ENCODE measurements at places on chromosomes 3 and 15.

- DNase-seq: peak; percentile 17
Observed at GRCh38 chr3:43647331-43648166, 25.7 kb upstream of the ANO10 start.

GRCh38 chr3:114569186-114569585 lies 275.4 kb downstream of the TIGIT start:
- DNase-seq: no peak

DNA sequence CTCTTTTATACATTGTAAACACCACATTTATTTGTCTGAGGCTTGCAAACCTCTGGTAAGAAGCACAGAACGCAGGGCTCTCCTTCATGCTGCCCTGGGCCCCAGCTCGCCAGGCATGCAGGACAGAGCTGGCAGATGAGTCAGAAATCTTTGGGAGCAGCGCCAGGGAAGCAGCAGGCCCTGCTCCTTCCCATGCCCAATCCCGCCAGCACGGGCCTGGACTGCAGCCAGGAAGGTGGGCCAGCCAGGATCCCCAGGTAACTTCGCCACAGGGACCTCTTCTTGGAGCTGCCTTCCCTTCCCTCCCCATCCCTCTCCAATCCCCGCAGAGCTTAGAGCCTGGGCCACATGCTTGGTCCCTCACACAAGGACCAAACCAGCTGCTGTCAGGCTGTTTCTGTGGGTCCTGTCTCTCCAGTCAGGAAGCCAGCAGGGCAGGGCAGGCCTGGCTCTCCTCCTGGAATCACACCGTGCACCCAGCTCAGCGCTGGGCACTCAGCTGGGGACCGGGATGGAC lies 8.8 kb downstream of the STOML1 start:
- no peak for DNase-seq

- no peak for DNase-seq
Observed at GRCh38 chr3:163328680-163329079, 1749.6 kb downstream of the SI start.

- DNase-seq: no peak
Observed at GRCh38 chr3:101050046-101050445, 56.8 kb upstream of the ABI3BP start.

- no peak for DNase-seq
Observed at GRCh38 chr15:73695773-73696640, 11.8 kb downstream of the CD276 start.

DNA sequence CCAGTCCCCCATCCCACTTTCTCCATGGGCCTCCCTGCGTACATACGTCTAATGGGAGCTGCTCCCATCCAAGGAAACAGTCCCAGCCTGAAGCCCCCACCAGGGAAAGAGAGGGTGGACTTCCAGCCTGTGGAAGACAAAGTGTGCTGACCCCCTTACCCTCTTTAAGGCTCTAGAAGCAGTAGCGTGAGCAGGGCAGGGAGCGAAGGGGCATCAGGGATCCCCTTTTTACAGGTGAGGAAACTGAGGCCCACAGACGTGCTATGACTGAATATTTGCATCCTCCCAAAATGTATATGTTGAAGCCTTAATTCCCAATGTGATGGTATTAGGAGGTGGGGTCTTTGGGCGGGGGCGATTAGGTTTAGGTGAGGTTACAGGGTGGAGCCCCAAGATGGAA lies 83.4 kb downstream of the TOP2B start:
- no peak for DNase-seq

DNA sequence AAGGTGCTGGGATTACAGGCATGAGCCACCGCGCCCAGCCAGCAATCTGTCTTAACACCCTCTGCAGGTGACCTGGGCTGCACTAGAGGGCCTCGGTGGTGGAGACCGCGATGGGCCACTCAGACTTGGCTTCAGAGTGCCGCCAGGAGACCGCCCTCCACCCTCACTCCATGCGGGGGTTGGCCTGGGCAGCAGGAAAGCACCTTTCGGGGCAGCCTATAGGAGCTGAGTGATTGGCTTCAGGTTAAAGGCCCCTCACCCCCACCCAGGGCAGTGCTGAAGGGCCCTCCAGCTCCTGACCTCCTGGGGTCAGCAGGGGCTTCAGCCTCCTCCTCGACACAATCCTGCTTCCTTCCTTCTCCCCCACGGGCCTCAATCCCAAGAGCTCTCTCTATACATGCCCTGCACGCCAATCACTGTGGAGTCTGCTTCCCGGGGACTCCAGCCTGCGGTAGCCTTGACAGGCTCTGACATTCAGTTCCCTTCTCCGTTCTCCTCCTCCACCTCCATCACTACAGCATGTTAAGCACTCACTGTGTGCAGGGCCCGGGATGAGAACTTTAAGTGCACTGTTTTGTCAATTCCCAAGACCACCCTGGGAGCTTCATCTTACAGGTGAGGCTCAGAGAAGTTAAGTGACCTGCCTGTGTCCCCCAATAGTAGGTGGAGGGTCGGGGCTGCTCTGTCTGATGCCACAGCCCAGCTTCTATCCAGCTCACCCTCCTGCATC lies 225.3 kb downstream of the XXYLT1 start:
- no peak for DNase-seq

DNA sequence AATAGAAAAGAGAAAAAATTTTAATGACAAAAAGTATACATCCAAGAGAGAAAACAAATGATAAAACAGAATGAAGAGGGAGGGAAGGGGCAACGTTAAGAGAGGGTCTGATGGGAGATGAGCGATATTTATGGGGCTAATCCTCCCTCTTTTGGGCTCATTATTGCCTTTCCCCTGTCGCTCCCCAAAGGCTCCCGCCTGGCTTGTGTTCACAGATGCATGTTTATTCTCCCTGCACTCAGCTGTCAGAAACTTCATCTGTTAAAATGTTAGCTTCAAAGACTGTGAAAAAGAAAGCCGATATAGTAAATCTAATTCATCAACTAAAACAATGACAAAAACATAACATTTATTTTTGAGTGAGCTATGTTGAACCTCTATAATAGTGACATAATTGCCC lies 74.3 kb downstream of the GABRB3 start:
- no peak for DNase-seq

GRCh38 chr15:74127255-74127953 lies 3.0 kb upstream of the ISLR2 start:
- DNase-seq: peak; percentile 93

- DNase-seq: no peak
Observed at GRCh38 chr3:195856410-195857084, 44.8 kb upstream of the MUC4 start.

- DNase-seq: no peak
Observed at GRCh38 chr3:5002174-5002870, 23.1 kb downstream of the BHLHE40 start.

- DNase-seq: no peak
Observed at GRCh38 chr15:69876064-69876940, 221.4 kb downstream of the TLE3 start.

- DNase-seq: peak; percentile 67
Observed at GRCh38 chr15:66401130-66402021, 14.7 kb downstream of the MAP2K1 start.

DNA sequence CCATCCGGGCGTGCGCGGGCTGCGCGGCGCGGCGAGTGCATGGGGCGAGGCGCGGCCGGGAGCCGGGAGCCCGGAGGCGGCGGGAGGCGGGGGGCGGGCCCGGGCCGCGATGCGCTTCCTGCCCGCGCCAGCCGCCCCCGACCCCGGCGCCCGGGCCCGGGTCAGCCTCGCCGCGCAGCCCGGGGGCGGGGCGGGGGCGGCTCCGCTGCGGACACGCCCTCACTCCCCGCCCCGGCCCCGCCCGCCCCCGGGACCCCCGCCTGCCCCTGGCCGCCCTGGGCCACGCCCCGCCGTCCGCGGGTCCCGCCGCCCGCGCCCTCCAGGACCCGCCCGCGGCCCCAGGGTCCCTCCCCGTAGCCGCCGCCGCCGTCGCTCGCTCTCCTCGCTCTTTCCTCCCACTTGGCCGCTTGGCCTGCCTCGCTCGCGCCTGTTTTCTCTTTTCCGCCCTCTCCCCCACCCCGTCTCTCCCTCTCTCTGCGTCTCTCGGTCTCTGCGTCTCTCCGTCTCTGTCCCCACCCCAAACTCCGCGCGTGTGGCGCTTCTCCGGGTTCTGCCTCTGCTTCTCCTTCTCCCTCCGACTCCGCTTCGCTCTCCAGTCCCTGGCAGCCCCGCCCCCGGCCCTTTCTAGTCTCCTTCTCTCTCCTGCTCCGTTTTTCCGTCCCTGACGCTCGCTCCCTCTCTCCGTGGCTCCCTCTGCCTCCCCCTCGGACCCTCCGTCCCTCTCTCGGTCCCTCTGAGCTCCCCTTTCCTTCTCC lies at the start of gene PLXND1:
Gene PLXND1, minus strand, starts transcription at position 41 of the 755 bp plus-strand sequence. Its CDS starts 37 bp downstream, at position 4.
- peak; percentile 49 for DNase-seq

GRCh38 chr15:58361273-58361759 lies 70.5 kb upstream of the LIPC start:
- DNase-seq: no peak

GRCh38 chr3:2706144-2706835 lies 403.9 kb downstream of the IL5RA start:
- DNase-seq: no peak

- DNase-seq: peak; percentile 51
Observed at GRCh38 chr15:68218847-68219798, 10.4 kb downstream of the CLN6 start.

DNA sequence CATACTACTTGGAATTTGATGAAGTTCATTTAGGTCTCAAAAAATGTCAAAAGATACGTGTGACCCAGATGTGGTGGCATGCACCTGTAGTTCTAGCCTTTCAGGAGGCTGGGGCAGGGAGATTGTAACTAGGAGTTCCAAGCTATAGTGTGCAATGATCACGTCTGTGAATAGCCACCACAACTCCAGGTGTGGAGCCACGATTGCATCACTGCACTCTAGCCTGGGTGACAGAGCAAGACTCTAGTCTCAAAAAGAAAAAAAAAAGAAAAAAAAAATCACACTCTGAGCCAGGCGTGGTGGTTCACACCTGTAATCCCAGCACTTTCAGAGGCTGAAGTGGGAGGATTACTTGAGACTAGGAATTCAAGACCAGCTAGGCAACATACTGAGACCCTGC lies 14.2 kb downstream of the MAP4 start:
- no peak for DNase-seq

DNA sequence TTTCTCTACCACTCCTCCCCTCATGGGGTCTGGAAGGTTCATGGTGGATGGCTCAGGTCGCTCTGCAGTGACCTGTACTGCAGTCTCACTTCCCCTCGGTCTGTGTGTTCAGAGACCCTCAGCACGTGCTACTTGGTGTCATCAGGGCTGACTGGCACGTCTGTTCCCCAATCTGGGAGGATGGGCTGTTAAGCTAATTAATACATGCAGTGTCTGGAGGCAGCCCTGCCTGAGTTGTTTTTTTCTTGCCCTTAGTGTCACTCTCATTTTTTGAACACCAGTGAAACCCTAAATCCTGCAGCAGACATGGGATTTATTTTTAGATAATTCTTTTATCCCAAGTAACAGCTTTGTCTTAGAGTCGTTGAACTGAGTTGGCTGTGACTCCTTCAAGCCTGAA lies 64.6 kb downstream of the ARNT2 start:
- no peak for DNase-seq

- peak; percentile 57 for DNase-seq
Observed at GRCh38 chr15:49875392-49875791, 243.6 kb downstream of the ATP8B4 start.

Data from Karpas-422 (cell line).